ENCODE measurements at places on chromosomes 16 and 17. TPM values are rescaled to one million over a fixed set of nuclear protein-coding genes. Genes with fewer than 3 reads are reported as not detected.
A peak's percentile ranks its signal among the peaks of the same experiment; 100 is the strongest.

The TBC1D3C gene
- not detected for total RNA-seq

The RHBDL3 gene
- 1.3 TPM for total RNA-seq

The TBX4 gene
- total RNA-seq: 20.0 TPM

The TBC1D28 gene
- not detected for total RNA-seq

The INCA1 gene
- total RNA-seq: 0.93 TPM

The CCDC200 gene
- total RNA-seq: not detected

GRCh38 chr17:63452046-63452961 lies 6.2 kb upstream of the CYB561 start:
- DNase-seq: no peak

- DNase-seq: no peak
These were observed 21.5 kb downstream of the NLRP1 start for GRCh38 chr17:5562661-5563360.

DNA sequence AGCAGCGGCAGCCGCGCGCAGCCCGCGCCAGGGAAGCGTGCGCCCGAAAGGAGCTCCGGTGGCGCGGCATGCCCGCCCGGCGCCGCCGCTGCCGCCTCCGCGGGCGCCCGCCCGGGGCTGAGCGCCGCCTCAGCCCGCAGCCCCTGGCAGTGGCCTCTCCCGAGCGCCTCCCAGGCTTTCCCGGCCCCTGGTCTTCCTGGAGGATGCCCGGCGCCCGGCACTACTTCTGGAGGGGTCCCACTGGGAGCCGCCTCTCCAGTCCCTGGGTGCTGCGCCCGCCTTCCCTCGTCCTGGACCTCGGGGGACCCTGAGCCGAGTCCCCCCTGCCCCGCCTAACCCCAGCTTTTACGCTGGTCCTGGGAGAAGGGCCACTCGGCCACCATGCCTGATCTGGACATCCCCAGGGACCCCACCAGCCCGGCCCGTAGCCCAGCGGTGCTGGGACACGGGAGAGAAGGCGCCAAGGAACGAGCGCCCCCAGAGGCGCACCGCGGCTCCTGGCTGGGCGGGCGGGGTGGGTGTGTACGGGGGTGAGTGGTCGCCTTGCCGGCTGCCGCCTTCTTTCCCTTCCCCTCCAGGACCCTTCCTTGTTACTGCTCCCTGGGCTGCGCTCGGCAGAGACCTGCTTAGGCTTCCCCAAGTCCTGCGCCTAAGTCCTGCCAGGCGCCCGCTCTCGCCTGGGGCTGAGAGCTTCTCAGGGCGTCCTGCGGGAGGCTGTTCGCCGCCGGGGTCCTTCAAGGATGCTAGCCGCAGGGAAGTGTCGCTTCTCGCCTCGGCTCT lies 704 bp downstream of the ASIC2 start:
- DNase-seq: no peak

DNA sequence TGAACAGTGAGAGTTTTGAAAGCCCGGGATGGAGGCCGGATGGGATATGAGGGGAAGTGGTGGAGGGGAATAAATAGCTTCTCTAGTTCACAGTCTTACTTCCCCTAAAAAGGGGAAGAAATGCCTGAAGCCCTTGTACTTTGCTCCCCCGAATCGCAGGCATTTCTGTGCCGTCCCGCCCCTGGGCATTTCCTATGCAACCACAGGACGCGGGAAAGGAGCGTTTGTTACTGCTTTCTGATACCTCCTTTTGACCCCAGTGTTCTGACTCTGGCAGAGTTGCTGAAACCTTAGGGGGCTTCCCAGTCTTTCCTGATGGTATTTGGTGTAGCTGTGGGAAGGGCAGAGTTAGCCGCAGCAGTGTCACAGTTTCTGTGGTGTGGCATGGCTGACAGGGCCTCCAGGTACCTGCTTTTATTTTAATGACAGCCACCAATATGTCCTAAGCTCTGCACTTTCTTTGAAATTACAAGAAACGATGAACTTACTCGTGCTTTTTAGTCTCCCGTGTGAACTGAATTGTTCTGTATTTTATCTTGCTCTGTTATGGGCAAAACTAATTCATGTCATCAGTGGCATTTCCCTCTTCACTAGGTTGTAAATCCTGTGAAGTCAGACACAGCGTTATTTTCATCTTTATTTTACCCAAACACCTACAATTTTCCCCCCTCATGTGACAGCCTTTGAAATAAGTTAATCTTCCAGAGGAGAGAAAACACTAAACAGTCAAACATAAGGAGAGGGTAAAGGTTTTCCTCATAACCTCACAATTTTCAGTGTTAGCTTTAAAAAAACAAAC lies 27.1 kb downstream of the USP10 start:
- peak; percentile 65 for DNase-seq

GRCh38 chr16:89685916-89686315 lies 573 bp upstream of the CDK10 start:
- no peak for DNase-seq

GRCh38 chr17:41785859-41786226 lies 668 bp downstream of the JUP start:
- no peak for DNase-seq

GRCh38 chr17:61405686-61406536 lies 6.3 kb downstream of the TBX2 start:
- peak; percentile 12 for DNase-seq

DNA sequence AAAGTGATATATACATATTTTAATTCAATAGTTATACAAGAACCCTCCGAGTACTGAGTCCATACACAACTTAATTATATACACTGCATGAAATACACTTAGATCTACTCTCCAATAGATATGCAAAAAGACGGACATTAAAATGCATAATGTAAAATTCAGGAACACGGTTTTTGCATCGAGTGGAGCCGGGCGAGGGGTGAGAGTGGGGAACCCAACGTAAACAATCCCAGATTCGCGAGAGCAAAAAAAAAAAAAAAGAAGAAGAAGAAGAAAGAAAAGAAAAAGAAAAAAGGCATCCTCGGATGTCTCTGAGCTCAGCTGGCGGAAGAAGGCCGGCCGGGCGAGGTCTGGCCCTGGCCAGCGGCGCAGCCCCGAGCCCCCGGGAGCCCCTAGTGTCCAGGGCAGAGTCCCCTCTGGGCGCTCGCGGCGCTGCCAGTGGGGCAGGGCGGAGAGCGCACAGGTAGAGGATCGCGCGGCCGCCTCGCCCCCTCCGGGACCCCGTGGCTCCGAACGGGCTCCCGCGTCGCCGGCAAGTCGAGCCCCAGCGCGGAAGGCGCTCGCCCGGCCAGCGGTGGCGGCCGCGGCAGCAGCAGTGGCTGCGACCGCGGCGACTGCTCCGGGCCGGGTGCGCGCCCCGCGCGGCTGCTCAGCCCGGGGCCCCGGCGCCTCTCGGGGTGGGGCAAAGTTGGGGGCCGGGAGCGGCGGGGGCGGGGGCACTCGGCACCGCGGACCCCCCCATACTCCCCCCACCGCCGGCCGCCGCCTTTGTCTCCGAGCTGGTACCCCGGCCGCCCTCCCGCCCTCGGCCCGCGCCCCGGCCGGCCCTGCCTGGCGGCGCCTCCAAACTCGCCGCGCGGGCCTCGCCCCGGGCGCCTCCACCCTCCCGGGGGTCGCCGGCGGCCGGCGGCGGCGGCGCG lies 9.6 kb upstream of the ZFHX3 start:
- peak; percentile 71 for DNase-seq

DNA sequence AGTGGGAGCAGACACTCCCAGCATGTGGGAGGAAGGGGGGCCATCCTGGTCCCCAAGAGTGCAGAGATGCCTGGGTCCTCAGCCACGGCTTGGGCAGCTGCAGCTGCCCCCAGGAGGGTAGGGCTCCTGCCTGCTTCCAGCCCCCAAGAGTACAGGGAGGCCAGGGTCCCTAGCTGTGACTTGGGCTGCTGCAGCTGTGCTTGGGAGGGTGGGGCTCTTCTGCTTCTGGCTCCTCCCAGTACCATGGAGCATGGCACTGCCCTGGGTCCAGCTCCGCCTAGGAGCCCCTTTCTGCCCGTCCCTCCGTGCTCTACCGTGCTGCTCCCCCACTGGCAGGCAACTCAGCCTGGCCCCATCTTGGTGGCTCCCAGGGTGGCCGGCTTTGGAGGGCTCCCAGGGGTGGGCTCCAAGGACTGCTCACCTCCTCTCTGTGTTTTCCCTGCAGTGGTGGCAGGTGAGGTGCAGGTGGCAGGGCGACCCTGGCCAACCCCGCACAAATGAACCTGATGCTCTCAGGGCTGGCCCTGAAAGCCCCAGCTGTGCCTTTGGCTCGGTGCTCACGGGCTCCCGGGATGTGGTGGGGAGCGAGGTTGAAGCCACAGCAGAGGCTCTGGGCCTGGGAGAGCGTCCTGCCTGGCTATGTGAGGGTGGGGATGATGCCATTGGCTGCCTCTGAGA lies 18.5 kb upstream of the USP22 start:
- DNase-seq: no peak

DNA sequence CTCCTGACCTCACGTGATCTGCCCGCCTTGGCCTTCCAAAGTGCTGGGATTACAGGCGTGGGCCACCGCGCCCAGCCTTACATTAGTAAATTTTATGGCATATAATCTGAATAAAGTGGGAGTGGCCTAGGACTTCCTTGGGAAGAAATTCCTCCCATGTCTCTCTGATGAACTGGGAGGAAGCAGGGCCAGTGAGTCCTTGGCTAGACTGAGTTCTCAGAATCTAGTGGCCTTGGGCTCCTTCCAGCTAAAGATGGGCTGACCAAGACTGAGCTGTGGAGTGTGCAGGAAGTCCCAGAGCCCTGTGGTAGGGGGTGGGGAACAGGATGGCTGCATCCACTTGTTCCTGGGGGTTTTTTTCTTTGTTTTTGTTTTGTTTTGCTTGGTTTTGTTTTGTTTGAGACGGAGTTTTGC lies 10.0 kb upstream of the NAGLU start:
- DNase-seq: no peak

GRCh38 chr17:7465597-7466275 lies 13.7 kb downstream of the ZBTB4 start:
- no peak for DNase-seq

- DNase-seq: no peak
These were observed 855 bp downstream of the SLC22A31 start for GRCh38 chr16:89199241-89200123.

- DNase-seq: no peak
These were observed 148.1 kb downstream of the SALL1 start for GRCh38 chr16:51002881-51003490.

GRCh38 chr17:40548982-40549685 lies 16.1 kb downstream of the CCR7 start:
- DNase-seq: no peak

All from muscle of leg (tissue), 16 donors.